ENCODE measurements at places on chromosomes 11 and 22.

- peak; percentile 72 for DNase-seq
Observed at GRCh38 chr11:112113539-112114457, 27.1 kb downstream of the SDHD start.

- no peak for DNase-seq
Observed at GRCh38 chr11:65786008-65786785, 666 bp upstream of the OVOL1 start.

DNA sequence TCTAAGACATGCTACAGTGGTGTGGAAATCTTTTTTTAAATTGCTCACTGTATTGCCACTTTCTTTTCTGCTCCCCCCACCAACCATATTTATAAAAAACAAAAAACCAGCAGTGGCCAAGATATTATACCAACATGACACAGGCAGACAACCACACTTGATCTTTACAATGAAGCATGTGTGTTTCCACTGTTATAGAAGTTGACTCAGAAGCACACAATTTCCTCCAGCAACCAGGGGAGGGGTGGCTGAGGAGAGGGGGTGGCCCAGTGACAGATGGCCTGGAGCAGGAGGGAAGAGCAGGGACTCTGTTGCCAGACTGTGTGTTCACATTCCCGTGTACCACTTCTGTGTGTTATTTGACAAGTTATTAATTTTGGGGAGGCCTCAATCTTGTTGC lies 14.8 kb downstream of the CD59 start:
- DNase-seq = no peak

- no peak for DNase-seq
Observed at GRCh38 chr11:60345489-60345888, 18.4 kb downstream of the MS4A6E start.

DNA sequence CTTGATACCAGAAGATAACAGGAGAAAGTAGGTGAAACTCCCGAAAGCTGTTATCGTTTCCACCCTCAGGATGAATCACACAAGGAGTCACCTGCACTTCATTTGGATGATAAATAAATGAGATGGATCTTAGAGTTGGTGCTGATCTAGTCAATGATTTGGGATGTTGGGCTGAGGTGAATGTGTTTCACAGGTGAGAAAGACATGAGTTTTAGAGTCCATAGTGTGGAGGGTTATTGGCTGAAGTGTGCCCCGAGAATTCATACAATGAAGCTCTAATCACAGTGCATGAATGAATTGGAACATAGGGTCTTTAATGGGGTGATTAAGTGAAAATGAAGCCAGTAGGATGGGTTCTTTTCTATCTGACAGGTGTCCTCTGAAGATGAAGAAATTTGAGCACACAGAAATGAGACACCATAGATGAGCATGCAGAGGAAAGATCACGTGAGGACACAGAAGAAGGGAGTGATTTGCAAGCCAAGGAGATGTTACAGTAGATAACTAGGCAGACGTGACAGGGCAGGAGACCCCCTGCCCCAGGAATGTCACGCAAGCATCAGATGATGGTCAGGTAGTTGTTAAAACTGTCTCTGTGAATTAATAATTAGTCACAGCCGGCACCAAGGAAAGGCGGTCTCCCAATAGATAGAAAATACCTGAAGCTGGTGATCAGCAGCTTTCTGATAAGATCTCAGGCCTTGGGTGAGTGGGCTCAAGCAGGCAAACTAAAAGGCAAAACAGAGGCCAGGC lies 60.3 kb upstream of the IGLL5 start:
- DNase-seq = no peak

DNA sequence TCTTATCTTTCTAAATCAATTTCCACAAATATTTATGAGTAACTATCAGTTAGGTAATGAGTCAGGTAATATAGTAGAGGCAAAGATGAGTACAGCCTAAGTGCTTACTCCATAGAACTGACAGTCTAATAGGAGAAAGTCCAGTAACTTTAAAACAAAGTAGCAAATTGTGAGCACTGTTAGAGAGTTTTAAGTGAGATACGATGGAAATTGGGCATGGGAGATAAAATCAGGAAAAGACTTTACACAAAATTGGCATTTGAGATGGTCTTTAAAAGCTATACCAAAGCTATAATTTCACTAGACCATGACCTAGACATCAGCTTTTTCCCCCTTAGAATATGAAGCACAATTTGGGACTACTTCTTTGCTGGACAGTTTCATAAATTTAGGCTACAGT lies 113.7 kb downstream of the CSTPP1 start:
- no peak for DNase-seq

DNA sequence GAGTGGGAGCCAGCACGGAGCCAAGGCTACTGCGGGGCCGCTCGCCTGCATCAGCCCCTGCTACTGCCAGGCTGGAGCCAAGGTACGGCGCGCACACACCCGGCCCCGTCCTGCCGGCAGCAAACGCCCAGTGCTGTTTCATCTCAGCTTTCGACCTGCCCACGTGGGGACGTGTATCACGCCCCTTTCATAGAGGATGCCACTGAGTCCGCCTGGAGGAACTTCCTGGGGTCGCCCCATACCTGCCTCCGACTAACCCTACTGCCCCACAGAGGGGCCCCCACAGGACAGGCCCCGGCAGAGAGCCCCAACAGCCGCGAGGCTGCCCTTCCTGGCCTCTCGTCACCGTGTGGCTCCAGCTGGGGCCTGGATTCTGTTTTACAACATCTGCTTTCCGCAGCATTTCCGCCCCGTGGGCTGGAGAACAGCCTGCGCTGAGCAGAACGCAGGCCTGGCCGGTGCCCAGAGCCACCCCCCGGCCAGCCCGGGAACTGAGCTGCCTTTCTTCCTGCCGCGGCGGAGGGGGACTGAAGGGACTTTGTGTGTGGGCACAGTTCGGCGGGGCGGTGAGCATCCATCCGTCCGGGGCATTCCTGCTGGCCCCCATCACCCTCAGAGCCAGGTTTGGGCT lies 22.9 kb upstream of the ARHGAP8 start:
- no peak for DNase-seq

- no peak for DNase-seq
Observed at GRCh38 chr11:126701520-126701897, 299.1 kb downstream of the KIRREL3 start.

GRCh38 chr11:92162776-92163175 lies 61.8 kb upstream of the FAT3 start:
- no peak for DNase-seq

GRCh38 chr11:73205661-73206343 lies 12.3 kb upstream of the P2RY2 start:
- no peak for DNase-seq

GRCh38 chr11:63882555-63883242 lies 34.3 kb downstream of the RCOR2 start:
- no peak for DNase-seq

DNA sequence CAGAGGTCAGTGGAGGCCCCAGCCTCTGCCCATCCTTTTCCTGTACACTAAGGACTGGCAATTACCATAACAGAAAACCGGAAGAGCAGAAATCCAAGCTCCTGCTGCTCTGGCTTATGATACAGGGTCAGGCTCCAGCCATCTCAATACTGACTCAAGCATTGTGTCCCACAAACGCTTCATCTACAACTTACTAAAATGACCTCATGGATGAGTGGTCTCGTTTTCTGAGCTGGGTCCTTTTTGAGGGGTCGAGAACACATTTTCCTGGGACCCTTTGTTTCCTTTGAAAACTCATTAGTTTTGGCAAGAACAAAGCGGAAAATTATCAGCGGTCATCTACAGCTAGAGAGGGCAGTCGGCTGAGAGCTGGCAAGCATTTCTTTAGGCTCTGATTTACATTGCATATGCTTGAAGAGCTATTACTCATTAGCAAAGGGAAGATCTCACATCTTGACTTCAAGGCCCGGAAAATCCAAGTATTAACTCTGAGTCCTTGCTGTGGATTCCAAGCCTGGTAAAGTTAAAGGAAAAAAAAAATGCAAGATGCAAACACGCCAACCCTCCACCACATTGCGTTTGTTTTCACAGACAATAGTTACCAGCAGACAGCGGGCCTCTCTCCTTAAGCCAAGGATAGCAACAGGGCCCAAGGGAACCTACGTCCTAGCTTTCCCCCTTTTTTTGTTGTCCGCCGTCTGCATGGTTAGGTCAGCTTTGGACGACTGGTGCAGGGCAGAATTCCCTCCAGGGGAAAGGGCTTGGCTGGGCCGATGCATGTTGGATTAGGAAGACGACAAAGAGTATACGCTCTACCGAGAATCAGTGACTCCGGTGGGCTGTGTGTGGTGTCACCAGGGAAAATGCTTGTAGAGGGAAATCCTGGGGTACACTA lies 1.8 kb downstream of the TESMIN start:
- no peak for DNase-seq
